ENCODE measurements at places on chromosomes 1 and 21. TPM values are rescaled to one million over a fixed set of nuclear protein-coding genes. Genes with fewer than 3 reads are reported as not detected.

CRABP2 gene
- total RNA-seq: not detected

ADPRS gene
- 43.5 TPM for total RNA-seq

OR2L13 gene
- not detected for total RNA-seq

USH2A gene
- total RNA-seq: not detected

DNA sequence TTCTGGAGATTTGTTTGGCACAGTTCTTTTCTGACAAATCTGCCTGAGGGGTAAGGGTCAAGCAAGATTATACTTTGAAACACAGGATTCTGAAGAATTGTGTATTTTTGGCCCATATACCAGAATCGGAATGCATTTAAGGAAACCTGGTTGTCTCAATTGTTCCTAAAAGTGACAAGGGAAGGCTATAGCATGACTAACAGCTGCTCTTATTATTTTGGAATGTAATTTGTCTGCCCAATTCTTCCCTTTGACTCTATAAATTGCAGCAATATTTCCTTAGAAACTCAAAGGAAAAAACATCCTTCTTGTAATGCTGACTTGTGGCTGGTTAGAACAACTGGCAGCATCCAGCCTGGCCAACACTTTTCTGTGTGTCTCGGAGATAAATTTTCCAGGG lies 15.8 kb upstream of the VCAM1 start:
- DNase-seq: no peak

DNA sequence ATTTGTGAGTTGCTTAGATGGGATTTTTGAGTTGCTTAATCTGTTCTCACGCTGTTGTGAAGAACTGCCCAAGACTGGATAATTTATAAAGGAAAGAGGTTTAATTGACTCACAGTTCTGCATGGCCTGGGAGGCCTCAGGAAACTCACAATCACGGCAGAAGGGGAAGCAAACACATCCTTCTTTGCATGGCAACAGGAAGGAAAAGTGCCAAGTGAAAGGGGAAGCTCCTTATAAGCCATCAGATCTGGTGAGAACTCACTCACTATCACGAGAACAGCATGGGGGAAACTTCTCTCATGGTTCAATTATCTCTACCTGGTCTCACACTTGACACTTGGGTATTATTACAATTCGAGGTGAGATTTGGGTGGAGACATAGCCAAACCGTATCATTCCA lies 10.3 kb downstream of the CLIC6 start:
- DNase-seq: no peak

GRCh38 chr1:50976890-50977574 lies 7.0 kb downstream of the CDKN2C start:
- no peak for DNase-seq

DNA sequence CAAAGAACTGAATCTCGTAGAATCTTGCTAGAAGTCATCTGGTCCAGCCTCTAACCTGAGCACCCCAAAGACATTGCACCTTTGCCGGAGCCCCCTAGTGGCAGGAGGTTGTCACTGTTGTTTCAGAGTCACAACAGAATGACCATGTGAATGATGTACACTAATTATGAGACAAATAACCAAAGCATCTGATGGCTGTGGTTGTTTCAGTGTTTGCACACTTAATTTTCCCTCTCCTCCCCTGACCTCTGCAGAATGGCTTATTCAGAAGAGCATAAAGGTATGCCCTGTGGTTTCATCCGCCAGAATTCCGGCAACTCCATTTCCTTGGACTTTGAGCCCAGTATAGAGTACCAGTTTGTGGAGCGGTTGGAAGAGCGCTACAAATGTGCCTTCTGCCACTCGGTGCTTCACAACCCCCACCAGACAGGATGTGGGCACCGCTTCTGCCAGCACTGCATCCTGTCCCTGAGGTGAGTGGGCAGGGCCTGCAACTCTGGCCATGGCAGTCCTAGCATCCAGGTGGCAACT lies 26.4 kb downstream of the TRAF5 start:
- DNase-seq: peak; percentile 36

GRCh38 chr1:10340930-10341590 lies 57.8 kb upstream of the PGD start:
- DNase-seq: no peak

DNA sequence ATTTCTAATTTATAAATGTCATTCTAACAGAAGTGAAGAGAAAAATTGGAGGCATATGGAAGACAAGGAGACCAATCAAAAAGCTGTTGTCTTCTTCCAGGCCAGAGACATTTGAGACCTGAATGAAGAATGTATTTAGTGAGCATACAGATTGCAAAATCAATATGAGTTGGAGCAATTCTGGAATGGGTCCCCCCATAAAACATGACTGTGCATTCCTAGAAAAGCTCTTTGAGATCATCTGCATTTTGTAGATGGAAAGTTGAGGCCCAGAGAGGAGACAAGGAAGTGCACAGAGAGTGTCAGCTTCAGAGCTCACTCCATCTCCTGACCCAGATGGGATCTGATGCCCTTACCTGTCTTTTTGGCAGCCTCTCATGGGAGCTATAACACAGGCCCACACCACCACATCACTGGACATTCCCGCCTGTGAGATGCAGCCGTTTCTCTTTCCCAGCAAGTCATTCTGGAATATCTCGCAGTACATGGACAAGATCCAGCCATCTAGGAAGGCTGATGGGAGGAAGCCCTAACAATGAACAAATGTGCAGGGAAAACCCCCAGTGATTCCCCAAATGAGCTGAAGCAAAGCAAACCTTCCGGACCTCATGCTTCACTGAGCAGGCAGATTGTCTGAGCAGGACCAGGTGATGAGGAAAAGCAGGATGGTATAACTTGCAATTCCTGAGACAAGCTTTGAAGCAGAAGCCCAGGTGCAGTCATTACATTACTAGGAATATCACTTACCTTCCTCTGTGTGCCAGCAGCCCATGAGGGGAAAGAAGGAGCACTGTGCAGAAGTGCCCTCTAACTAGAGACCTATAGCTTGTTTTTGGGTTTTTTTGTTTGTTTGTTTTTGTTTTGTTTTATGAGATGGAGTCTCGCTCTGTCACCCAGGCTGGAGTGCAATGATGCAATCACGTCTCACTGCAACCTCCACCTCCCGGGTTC lies 445.6 kb downstream of the PLPP3 start:
- DNase-seq: no peak

Data from omental fat pad (tissue), 4 donors.